NCI-H1092 treated with DMSO at 0.1 percent for 48 hours (cell line): ENCODE measurements at places on chromosomes 6 and 20.

- no peak for DNase-seq
These were observed 61.5 kb downstream of the JPH2 start for GRCh38 chr20:44125332-44126127.

DNA sequence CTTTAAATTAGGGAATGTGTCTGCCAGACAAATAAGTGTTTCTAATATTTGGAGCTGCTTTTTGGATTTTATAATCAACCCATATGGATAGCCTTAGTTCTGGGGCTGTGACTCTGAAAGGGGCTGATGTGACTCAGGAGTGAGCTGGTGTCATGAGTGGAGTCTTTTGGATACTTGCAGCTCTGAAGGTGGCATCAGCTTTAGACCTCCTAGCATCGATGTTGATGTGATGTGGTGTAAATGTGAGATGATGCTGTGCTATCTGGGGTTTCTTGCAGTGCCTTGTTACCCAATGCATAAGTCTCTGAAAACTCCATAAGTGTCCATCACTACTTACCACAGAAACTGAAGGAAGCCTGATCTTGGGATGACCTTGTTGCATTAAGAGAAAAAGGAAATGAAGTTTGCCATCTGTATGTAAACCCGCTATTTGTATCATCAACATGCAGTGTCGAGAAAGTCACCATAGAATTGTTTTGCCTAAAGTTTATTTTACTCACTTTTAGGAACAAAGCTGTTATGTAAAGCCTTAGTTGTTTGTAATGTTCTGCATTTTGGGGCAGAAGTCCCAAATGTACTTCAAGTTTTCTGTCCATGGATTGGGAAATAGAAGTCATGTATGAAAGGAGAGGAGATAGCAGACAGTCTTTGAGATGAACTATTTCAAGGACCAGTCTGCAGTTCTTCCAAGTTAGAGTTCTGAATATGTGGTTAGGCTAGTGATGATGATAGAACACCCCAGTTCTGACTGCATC, 8.0 kb downstream of the FOXO3 start:
- no peak for DNase-seq

DNA sequence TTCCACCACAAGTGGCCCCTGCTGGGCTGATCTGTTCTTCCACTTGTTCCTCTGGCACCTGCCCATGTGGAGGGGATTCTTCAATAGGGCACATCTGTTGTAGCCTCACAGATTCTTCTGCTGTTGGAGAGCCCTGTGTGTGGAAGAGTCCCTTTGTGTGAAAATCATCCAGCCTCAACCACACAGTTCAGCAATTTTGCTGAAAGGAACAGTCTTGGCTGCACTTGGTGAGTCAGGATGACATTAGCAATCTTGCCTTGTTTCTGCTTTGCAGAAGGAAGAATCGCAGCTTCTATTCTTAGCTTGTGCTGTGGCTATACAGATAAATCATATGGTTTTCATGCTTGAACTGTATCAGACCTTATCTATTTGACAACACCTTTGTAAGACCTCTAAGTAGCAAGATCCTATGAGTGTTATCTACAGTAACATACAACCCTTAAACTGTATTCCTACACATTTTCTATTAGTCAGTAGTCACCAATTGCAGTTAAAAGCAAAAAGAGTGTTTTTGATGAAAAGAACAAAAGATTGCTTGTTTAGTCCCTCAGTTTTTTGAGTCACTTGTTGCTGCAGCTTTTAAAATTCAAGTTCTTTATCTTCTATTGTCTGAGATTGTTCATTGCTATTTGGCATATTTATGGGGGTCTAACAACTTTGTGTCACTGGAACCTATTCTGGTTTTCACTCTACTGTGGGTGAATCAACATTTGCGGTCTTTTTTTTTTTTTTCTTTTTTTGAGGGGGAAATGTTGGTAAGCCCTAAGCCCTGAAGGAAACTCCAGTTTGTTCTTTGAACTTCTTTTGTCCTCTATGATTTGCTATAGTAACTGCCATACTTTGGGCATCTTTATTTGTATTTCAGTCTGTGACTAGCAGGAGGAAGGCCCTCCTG, 231.6 kb downstream of the TFAP2B start:
- no peak for DNase-seq

DNA sequence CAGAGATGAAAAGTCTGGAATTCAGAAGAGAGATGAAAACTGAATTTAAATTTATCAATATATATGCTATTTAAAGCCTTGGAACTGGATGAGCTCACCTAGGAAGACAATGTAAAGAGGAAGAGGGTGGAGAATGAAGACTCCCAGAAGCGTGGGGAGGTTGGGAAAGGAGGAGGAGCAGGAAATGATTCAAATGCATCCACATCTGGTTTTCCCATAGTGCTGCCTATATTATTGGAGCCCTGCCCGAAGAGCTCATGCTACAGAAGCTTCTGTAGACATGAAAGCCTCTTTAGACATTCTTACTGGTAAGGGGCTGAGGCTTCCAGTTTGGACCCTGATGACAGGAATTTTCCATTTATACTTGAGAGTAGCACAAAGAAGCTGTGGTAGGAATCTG, 19.2 kb downstream of the PDE7B start:
- no peak for DNase-seq

- peak; percentile 11 for DNase-seq
These were observed 130.1 kb downstream of the NFATC2 start for GRCh38 chr20:51412333-51412871.

DNA sequence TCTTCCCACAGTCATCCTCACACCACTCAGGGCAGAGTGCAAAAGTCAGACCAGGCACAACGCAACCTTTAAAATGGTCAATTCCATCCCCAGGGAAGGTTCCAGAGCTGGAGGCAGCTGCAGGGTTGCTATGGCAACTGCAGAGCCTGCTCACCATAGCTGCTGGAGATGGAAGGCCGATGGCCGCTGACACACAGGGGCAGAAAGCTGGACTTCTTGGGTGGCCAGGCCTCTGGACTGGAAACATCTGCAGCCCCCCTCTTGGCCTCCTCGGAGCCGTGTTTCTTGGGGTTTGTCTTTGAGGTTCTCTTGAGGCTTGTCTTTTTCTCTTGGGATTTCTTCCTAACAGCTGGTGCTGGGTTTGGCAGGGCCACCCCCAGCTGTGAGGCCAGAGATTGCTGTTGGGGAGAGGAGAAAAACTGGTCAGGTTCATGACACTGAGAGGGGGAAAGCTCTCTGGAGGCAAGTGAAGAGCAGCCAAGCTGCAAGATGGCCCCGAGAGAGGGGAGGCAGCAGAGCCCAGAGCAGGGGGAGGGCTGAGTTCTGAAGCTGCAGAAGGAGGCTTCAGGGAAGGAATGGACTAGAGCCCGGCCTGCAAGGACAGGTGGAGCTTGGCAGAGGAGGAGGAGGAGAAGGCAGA, 10.2 kb downstream of the BNIP5 start:
- DNase-seq: peak; percentile 19

- DNase-seq: no peak
These were observed 224.3 kb downstream of the BTBD9 start for GRCh38 chr6:38415231-38416005.

DNA sequence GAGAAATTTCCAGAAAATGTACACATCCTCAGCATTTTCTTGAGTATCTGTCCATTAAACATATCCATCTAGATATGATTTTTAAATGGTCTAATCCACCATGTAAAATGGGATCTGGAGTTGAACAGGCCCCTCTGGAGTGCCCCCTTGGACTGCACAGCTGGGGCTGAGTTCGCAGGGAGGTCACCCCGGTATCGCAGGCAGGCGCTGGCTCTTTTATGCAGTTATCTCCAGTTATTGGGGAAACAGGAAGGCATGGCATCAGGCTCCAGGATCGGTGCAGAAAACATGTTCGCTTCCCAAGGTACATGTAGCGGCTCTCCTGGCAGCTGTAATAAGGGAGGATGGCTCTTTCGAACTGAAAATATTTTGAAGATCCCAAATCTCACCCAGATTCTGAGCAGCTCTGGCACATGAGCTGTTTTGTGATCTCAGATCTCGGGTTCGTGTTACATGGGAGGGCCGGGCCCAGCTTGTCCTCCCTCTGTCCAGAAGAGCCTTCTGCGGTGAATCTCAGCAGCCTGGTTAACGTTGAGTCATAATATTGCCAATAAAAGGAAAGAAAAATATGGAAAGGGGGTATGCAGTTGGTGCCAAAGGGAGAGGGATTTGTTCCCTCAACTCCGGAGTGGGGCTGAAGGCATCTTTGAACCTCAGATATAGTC, 167.7 kb downstream of the EYA2 start:
- DNase-seq: no peak

DNA sequence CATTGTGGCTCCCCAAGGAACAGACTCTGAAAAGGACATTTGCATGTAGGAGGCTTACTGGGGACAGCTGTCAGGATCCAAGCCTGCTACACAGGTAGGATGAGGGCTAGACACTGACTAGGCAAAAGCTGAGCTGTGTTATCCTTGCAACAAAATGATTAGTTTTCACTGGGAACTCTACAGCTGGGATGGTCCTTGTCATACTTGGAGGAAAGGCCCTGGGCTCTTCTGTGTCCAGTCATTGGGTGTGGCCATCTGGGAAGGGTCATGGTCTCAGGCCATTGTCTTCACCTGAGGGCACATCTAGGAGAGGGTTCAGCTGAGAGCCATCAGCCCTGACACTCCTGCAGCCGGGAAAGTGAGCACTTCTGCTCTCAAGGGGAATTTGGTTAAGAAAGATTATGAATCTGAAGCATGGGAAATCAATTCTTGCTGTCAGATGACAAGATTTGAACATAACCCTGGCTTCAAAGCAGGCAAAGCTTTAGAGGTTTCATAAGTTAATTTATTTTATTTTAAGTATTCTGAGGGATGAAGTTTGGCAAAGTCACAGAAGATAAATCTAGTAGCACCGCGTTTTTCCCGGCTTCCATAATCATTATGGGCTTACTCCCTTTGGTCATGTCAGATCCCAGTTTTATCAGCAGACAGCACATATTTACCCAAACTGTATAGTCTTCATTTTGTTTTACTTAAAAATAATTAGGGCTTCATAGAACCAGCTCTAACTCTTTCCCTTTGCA, 78.4 kb upstream of the SLC22A23 start:
- no peak for DNase-seq
